ENCODE measurements at places on chromosomes 3 and 15.

GRCh38 chr15:62812515-62812835 lies 230.1 kb upstream of the TPM1 start:
- no peak for DNase-seq

DNA sequence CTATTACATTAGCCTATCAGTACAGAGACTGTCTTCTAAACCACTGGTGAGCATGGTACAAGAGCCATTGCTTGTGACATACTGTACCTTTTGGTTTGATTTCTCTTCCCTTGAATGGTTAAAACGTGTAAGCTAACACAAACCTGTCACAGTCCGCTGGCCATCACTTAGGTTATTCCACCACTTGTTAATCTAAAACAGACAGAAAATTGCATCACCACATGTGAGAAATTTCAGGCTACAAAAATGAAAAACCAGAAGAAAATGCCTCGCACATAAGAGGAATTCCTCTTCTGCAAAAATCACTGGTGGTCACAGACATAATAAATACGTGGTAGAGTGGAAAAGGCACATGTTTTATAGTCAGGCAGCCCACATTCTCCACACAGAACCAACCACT lies 22.1 kb downstream of the PARL start:
- no peak for DNase-seq

DNA sequence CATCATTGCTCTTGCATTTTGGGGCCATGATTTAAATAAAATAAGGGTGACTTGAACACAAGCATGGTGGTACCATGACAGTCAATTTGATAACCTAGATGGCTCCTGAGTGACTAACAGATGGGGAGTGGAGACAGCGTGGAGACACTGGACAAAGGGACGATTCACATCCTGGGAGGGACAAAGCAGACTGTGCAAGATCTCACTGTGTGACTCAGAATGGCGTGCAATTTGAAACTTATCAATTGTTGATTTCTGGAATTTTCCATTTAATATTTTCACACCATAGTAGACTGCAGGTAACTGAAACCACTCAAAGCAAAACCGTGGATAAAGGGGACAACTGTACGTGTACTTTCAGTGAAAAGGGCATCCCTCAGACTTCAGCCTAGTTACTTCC lies 25.5 kb downstream of the MCCC1 start:
- DNase-seq: no peak

DNA sequence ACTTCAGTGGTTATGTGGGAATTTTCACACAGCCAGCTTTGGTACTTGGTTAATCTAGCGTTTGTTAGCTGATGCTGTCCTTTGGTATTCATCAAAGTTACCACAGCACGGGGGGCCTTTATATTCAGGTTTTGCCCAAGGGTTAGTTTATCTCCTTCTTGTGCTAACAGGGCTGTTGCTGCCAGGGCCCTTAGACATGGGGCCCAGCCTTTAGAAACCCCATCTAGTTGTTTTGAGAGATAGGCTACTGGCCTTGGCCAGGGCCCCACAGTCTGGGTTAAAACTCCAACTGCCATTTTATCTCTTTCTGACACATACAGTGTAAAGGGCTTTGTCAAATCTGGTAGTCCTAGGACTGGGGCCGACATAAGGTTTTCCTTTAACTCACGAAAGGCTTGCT lies 7.5 kb upstream of the DNAAF4 start:
- no peak for DNase-seq

- no peak for DNase-seq
These were observed 821 bp upstream of the MAGI1 start for GRCh38 chr3:66039590-66039887.

DNA sequence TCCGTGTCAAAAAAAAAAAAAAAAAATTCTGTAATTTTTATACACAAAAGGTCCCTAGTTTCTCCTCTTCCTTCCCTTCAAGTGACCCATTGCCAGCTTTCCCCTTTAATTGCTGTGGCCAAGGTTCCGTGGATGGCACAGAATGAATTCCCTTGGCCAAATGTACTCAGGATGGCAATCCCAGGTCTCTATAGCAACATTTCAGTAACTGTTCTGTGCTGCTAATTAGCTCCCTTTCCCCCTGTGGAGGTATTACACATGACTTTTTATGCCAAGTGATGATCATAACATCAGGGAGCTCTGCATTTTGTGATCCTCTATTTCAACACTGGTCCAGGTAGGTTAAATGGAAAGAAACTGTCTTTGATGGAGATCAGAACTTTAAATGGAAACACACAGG lies at the start of gene OR4F6:
Gene OR4F6, plus strand, starts transcription at position 301 of the 400 bp plus-strand sequence. CDS start 2,211 bp downstream, outside the sequence.
- no peak for DNase-seq

GRCh38 chr3:98545940-98546339 lies 14.2 kb downstream of the GPR15 start:
- no peak for DNase-seq

DNA sequence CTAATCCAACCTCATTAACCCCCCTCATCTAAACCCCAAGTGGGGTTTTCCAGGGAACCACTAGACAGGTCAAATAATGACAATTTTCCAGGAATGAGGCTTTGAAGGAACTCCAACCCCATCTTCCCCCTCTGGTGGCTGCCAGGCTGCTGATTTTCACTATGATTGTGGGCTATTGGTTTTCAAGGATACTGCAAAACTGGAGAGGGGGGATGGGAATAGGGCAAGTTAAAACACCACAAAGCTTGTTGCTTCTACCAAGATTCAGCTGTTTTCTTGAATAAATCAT lies 10.4 kb upstream of the ZNF662 start:
- no peak for DNase-seq

GRCh38 chr3:45874677-45875346 lies 11.5 kb upstream of the CCR9 start:
- DNase-seq: no peak

DNA sequence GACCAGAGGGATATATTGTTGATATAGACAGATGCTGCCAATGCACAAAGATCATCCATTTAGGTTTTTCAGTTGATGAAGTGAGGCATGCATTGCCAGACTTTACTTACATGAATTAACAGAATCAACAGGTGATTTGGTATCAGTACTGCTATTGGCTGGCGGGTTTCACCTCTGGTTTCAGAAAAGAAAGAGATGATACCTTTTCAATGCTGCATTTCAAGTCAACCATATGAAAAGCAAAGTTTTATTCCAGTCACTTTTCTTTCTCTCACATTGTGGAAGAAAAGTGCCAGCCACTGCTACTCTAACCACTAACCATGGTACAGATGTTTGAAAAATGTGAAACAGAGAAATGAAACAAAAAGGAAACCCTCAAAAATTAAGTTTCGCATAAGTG lies 289.1 kb downstream of the TIGIT start:
- DNase-seq: no peak

- no peak for DNase-seq
These were observed 323.5 kb downstream of the RORA start for GRCh38 chr15:60905587-60905986.

DNA sequence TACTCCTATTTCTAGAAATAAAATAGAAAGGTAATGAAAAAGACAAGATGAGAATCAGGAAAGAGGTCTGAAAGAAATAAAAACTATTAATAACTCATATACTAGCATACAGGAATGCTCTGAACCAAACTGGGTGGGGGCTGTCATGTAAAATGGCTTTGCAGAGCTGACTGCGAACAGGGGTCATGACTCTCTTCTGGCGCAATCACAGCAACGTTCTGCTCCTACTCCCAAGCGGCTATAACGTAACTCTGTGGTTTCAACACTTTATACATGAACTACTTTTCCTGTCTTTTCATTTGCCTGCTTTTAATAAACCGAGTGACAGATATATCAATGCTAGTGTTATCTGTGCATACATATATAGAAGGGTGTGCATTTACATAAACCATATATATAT lies 116.7 kb downstream of the DLG1 start:
- DNase-seq: no peak

DNA sequence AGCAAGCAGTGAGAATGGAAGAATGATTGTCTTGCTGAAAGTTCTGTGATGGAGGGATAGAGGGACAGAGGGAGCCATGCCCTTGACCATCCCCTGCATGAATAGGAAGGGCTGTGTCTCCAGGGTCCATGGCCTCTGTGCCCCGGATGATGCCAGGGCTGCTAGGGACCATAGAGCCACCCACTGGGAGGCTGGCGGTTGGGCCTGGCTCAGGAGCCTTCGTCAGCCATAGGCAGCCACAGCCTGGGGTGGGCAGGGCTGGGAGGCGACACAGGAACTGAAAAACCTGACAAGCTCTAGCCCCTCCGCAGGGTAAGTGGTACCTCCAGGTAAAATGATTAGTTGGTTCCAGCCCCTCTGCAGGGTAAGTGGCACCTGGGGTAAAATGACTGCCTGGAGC lies 19.1 kb upstream of the LAMP3 start:
- DNase-seq: no peak

- no peak for DNase-seq
These were observed 17.8 kb downstream of the ALPK3 start for GRCh38 chr15:84834969-84835368.

DNA sequence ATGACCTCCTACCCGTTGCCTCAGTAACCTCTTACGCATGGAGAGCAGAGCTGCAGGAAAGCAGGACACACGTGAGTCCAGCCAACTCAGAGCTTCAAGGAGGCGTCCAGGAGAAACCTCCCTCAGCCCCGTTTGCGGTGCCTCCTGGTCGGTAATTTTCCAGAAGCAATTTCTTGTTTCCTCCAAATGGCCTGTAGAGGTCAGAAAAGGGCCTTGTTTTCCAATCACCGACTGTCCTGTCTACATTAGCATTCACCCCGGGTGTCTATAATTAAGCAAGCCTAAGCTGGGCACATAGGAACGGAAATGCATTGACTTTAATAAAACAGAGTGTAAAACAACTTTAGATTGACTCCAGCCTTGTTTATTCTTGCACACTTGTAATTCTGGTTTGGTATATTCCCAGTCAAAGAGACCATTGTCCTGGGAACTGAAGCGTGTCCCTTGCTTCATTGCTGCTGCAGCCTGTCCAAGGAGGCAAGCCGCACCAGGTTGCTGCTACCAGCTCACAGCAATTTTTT lies 836.2 kb downstream of the AGBL1 start:
- no peak for DNase-seq

DNA sequence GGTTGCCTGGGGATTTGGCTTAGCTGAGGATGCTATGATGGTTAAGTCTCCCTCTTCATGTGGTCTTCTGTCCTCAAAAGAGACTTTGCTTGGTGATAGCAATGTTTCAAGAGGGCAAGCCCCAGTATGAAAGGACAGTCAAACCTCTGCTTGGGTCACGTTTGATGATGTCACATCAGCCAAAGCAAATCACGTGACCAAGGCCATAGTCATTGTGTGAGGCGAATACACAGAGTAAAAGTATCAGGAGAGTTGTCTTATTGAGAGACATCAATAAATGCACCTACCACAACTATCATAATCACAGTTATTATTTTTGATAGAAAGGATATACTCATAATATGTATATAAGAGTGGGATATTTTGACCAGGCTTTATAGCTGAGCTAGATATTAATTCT lies 243.0 kb downstream of the EPHA6 start:
- no peak for DNase-seq

- DNase-seq: no peak
These were observed 179.4 kb downstream of the VGLL4 start for GRCh38 chr3:11464356-11464755.

GRCh38 chr15:35546511-35547381 lies 781 bp upstream of the DPH6 start:
- DNase-seq: no peak

DNA sequence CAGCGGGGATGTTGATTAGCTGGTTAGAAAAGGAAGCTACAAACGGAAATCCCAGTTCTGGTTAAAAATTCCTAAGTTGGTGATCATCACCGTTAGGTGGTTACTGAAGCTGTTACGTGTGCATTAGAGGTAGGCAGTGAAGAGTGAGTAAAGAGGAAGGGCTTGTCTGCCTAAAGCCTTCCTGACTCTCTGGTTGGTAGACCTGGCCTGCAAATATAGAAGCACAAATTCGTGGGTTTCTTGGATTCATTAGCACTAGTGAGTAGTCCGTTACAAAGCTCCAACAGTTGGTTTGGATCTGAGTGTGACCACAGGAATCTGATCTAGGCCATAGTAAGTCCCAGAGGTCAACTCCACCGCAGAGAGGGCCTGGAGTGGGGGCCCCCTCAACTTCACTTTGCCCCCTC lies 174.0 kb upstream of the TP63 start:
- DNase-seq: no peak

GRCh38 chr3:196936288-196936687 lies 6.0 kb downstream of the NCBP2 start:
- DNase-seq: no peak

DNA sequence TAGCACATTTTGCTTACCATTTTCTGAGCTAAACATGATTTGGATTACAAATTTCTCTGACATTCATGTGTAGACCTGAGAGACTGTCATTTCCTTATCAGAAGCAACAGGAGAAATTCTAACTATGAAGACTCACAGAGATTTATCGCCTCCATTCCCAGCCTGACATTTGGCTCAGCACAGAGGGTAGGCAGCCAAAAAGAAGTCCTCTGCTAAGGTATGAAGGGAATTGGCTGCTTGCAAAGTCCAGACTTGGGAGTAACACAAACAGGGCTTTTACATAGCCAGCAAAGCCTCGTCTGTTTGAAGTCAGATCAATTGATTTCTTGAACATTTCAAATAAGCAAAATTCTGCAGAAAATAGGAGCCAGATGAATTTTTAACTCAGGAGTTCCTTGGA lies 57.0 kb upstream of the CMSS1 start:
- no peak for DNase-seq

GRCh38 chr3:141738891-141739363 lies 829 bp downstream of the RNF7 start:
- no peak for DNase-seq

GRCh38 chr3:7713724-7714123 lies 787.9 kb upstream of the LMCD1 start:
- DNase-seq: no peak

DNA sequence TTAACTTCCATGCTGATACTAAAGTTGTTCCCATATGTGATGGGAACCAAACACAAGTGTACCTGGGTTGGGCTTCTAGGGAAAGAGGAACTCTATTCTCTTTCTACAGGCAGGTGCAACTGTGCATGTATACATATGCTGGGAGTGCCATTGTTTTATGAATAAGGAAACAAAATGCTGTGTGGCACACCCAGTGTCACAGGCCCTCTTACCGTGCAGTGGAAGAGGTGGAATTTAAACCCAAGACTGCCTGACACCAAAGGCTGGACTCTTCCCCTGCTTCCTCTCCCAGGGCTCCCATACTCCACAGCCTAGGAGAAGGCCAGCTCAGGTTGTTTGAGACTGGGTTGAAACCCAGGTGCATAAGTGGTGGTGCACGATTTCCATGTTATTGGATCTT lies 1.9 kb upstream of the FETUB start:
- no peak for DNase-seq

DNA sequence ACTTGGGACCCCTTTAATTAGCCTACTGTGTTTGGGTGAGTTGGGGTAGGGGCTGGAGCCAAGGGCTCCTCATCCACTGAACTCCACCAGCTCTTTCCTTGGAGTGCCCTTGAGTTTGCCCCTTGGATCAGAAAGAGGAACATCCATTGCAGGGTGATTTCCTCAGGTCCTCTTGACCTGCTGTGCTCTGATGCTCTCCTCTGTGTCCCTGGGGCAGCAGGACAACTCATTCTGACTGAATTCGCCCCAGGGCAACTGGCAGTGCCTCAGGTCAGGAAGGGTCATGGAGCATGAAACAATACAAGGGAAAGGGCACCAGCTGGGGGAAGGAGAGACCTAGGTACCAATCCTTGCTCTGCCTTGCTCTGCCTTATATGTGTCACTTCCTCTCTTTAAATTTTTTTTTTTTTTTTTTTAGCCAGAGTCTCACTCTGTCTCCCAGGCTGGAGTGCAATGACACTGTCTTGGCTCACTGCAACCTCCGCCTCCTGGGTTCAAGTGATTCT lies 47.8 kb downstream of the BSN start:
- DNase-seq: no peak

Measured in NCI-H1930 (cell line).